ENCODE measurements at places on chromosomes 11 and 22. TPM values are rescaled to one million over a fixed set of nuclear protein-coding genes. Genes with fewer than 3 reads are reported as not detected.

Gene OR2AG2
- not detected for total RNA-seq

Gene MYRF
- total RNA-seq: 14.8 TPM

Gene SAA1
- 0.63 TPM for total RNA-seq

Gene WT1
- total RNA-seq: 6.3 TPM

Gene C11orf21
- total RNA-seq: not detected

Gene ROBO4
- not detected for total RNA-seq

Gene SLC25A45
- 10.2 TPM for total RNA-seq

Gene P2RY6
- total RNA-seq: 10.8 TPM

Gene ATXN10
- total RNA-seq: 132 TPM

Gene TSPAN32
- not detected for total RNA-seq

Gene CATSPER1
- 2.0 TPM for total RNA-seq

Gene MUC2
- total RNA-seq: 0.93 TPM

Gene TMA7B
- total RNA-seq: not detected

Gene LDHAL6A
- total RNA-seq: not detected

Gene PARVA
- 24.4 TPM for total RNA-seq

Gene RIMBP3C
- 0.27 TPM for total RNA-seq

Gene MUC6
- not detected for total RNA-seq

Gene GPR83
- total RNA-seq: 0.22 TPM

Gene ACTN3
- 0.06 TPM for total RNA-seq

Gene OR5B21
- not detected for total RNA-seq

Gene APIP
- total RNA-seq: 21.2 TPM

Gene LPXN
- total RNA-seq: 3.5 TPM

Gene CARNS1
- total RNA-seq: 0.16 TPM

Gene INPPL1
- 57.2 TPM for total RNA-seq

Gene DNAJB7
- not detected for total RNA-seq

Gene XRCC6
- 347 TPM for total RNA-seq

Gene CFAP300
- total RNA-seq: 5.6 TPM

Gene NAT10
- 55.9 TPM for total RNA-seq

Gene CARD10
- 41.1 TPM for total RNA-seq

Gene SIK2
- 6.5 TPM for total RNA-seq

Gene SUSD2
- 49.5 TPM for total RNA-seq

Gene TNKS1BP1
- total RNA-seq: 87.4 TPM

Gene PRCP
- total RNA-seq: 46.4 TPM

Gene PATE4
- not detected for total RNA-seq

Gene SAA4
- not detected for total RNA-seq

Gene HPX
- 0.67 TPM for total RNA-seq

Gene CALCA
- 0.09 TPM for total RNA-seq
